ENCODE measurements at places on chromosomes 16 and 17.

DNA sequence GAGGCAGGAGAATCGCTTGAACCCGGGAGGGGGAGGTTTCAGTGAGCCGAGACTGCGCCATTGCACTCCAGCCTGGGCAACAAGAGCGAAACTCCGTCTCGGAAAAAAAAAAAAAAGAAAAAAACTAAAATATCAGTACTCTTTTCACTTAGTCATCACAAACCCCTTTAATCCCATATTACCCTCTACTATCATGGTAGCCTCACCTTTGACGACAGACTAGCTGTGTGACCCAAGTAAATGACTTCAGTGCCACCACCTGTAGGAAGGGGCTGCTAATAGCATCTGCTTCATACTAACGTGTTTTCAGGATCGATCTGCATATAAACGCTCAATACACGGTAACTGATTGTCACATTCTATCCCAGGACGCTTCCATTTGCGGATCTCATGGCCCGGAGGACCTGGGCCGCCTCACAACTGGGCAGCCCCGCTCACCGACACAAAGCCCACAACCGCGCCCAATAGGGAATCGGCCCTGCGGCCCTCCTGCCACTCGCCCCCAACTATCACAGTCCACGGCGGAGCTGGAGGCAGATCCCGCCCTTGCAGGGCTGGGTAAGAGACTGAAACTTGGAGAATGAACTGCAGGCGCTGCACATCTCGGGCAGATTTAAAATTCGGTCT lies 1.1 kb upstream of the ZNF263 start:
- DNase-seq, result no peak

DNA sequence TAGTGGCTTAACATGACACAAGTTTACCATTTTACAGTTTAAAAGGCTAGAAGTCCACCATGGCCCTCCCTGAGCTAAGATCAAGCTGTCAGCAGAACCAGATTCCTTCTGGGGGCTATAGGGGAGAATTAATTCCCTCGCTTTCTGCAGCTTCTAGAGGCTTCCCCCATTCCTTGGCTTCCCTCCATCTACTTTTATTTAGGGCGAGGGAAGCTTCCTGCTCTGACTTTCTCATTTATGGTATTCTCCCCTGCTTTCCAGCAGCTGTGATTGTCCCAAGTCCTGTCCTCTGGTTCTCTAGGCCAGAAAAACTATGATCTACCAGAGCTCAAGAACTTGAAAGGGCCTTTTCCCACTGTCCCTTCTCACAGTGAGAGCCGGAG lies 4.3 kb downstream of the CETP start:
- DNase-seq, result no peak

GRCh38 chr16:86984991-86985647 lies 332.1 kb downstream of the C16orf95 start:
- no peak for DNase-seq

GRCh38 chr16:85733839-85734170 lies 17.1 kb downstream of the C16orf74 start:
- no peak for DNase-seq

- peak; percentile 2 for DNase-seq
These were observed 121.8 kb downstream of the CYLD start for GRCh38 chr16:50863644-50864144.

- no peak for DNase-seq
These were observed 4.7 kb upstream of the BCAR1 start for GRCh38 chr16:75256059-75256571.
